Stomach (tissue), 19 donors: ENCODE measurements at places on chromosomes 7 and 10. TPM values are rescaled to one million over a fixed set of nuclear protein-coding genes. Genes with fewer than 3 reads are reported as not detected.

Gene KMT2E
- 207 TPM for total RNA-seq

- no peak overlapping the region for H3K4me3 ChIP-seq
- H3K4me1 ChIP-seq = peaks cover 23% of the 10 kb centered on the region
- DNase-seq = peak; percentile 73
- H3K36me3 ChIP-seq = no peaks in the 10 kb centered on the region
- no peaks in the 10 kb centered on the region for H3K27me3 ChIP-seq
Observed at GRCh38 chr7:29976673-29977415, 12.8 kb downstream of the SCRN1 start.

- H3K4me1 ChIP-seq = peaks cover 9% of the 10 kb centered on the region
- no peak for DNase-seq
- no peak overlapping the region for H3K27ac ChIP-seq
- H3K4me3 ChIP-seq = no peak overlapping the region
- H3K27me3 ChIP-seq = no peaks in the 10 kb centered on the region
- peaks cover 6% of the 10 kb centered on the region for H3K36me3 ChIP-seq
Observed at GRCh38 chr7:35894721-35895120, 93.9 kb downstream of the SEPTIN7 start.

GRCh38 chr7:118080947-118081346 is 103.0 kb upstream of the LSM8 start:
- H3K27me3 ChIP-seq = no peaks in the 10 kb centered on the region
- H3K36me3 ChIP-seq = no peaks in the 10 kb centered on the region
- H3K27ac ChIP-seq = no peak overlapping the region

- no peak overlapping the region for H3K4me3 ChIP-seq
- H3K27ac ChIP-seq = peak overlapping the region; percentile 4
- DNase-seq = no peak
- no peaks in the 10 kb centered on the region for H3K27me3 ChIP-seq
- H3K4me1 ChIP-seq = peaks cover 85% of the 10 kb centered on the region
- H3K36me3 ChIP-seq = peaks cover 47% of the 10 kb centered on the region
Observed at GRCh38 chr10:125002047-125002422, 60.1 kb downstream of the ZRANB1 start.
